ENCODE measurements at places on chromosomes 3 and 15.

DNA sequence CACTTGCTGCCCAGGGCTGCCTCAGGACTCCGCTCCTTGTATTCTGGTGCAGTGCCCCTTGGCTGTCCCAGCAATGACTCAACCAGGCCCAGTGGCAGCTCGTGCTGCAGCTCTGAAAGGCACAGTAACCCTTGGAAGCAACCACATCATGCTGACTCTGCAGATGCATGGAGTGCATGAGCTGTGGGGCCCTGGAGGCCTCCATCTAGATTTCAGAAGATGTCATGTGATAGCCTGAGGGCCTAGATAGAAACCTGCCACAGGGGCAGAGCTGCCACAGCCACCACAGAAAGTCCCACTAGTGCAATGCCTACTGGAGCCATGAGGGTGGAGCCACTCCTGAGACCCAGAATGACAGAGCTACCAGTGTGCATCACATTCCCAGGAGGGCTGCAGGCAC lies 117.1 kb upstream of the SMAD3 start:
- DNase-seq = no peak

DNA sequence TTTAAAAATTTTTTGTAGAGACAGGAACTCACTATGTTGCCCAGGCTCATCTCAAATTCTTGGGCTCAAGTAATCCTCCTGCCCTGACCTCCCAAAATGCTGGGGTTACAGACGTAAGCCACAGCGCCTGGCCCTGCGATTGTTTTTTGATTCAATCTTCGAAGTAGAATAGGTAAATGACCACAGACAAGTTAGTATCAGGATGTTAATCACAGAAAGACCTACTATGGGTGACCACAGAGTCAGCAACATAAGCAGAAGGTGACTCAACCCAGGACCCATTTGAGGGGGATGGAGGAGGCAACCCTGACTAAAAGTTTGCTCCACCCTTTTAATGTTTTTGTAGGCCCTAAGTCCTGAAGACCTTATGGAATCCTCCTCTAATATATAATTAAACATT lies 10.0 kb upstream of the USP3 start:
- DNase-seq = no peak

DNA sequence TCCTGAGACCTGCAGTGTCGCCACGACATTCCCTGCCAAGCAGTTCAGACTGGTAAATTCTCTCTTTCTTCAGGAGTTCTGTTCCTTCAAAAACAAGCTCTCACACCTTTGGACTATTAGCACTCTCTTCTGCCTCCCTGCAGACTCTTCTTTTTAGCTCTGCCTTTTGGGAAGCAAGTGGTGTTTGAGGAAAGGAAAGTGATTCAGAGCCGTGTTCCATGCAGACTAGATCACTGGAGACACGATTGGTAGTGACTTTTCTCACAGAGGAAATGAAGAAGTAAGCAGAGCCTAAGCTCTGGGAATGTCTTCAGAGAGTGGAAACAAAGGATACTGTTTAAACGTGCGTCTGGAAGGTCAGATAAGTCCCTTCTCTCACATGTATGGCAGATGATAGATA lies 270.6 kb upstream of the TPRG1 start:
- no peak for DNase-seq

DNA sequence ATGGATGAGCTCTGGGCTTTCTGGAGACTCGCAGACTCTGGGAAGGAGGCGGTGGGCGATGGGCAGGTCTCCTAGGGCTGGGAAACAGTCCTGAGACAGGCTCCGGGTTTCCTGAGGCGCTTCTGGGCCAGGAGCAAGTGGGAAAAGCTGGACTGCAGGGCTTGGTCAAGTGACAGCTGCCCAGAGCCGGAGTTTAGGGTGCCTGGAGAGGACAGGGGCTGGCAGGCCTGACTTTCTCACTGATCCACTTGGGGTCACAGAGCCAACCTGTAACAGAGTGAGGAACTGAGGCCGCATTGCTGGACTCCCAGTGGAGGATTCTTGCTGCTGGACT lies 107.9 kb downstream of the APBA2 start:
- no peak for DNase-seq

- DNase-seq = no peak
Measured at GRCh38 chr3:114081037-114081436, 24.5 kb downstream of the QTRT2 start.

DNA sequence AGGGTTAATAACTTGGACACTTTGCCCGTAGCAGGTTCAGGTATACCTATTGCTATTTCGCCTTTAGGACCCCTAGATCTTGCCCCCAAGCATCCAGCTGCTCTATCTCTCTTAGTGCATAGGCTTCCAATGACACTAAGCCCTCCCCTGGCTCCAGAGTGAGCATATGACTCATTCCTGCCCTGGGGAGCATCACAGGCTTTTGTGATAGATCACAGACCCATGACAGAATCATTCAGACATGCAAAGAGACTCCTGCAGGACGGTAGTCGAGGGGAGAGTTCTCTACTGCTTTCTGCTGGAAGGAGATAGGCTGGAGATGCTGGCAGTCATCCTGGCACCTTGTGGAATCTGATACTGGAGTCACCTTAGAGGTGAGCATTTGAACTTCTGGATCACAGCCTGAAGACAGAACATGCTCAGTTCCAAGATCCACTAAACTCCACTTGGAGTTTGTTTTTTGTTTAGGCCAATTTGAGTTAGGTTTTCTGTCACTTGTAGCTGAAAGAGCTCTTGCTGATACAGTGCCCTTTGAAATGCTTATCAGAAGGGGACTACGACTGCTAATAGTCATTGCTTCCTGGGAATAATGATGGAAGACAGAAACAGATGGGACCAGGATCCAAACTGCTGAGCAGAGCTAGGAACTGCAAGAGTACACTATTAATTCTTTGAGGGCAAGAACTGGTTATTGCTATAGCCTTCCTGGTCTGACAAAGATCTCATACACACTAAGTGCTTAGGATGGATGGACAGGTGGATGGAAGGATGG lies 11.0 kb downstream of the LYSMD2 start:
- peak; percentile 35 for DNase-seq

DNA sequence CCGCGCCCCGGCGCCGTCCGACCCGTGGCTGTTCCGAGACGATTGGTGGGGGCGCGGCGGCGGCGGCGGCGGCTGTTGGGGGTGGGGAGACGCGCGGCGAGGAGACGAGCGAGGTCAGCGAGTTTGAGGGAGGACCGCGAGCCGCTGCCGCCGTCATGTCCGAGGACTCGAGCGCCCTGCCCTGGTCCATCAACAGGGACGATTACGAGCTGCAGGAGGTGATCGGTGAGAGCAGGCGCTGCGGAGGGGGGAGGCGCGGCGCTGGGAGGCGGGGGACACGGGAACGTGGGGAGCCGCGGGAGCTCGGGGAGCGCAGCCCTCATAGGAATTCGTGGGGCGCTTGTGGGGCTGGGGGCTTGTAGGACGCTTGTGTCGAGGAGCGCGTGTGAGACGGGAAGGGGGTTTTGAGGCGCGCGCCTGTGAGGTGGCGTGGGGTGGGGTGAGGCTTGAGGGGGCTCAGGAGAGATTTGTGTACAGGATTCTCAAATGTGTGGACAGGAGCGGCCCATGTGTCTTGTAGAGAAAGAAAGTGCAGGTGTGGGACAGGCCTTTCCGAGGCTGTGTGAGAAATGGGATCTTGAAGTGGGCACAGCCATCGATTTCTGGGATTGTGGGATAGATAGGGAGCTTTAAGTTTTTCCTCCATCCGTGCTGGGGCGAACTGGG lies 518 bp downstream of the OXSR1 start:
- no peak for DNase-seq

- peak; percentile 78 for DNase-seq
Measured at GRCh38 chr3:169227911-169228310, 435.6 kb downstream of the MECOM start.

- DNase-seq = peak; percentile 52
Measured at GRCh38 chr3:45841420-45841756, 531 bp downstream of the LZTFL1 start.

- DNase-seq = no peak
Measured at GRCh38 chr3:162507397-162507796, 1010.8 kb downstream of the OTOL1 start.

DNA sequence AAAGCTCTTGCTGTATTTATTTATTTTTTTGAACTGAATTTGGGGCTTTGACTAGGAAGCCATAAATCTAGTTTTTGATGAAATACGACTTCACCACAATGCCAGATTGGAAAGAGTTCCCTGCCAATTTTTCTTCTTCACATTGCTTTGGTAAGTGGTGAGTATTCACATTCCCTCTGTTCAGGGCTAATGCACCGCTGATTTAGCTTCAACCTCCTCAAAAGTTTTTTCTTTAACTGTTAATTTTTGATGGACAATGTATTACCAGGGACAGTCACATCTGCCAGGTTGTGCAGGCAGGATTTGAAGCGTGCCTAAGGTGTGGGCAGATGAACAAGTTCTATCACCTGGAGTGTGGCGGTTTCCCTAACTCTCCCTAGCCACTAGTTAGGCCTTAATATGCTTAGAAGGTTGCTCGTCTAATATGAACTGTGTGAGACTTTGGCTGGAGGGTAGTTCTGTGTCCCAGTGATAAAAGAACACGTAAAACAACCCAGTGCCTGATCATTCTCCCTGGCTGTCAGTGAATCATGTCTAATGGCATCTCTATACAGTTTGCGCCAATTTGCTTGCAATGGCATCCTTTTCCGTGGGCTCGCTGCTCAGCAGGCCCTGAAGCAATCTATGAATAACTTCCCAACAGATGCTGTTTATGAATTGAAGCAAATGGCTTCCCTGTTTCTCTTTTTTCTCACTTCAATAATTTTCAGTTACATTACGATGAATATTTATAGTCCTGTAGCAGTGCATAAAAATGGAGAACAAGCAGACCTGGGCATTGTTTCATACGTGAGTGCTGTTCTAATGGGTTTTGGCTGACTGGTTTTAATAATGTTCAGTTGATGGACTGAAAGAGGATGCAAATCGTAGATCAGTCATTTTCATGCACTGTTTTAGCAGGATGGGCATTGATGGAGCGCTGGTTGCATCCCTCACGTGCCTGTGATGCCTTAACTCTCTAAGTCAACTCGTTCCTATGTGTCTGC lies 243.2 kb upstream of the SUCLG2 start:
- no peak for DNase-seq

DNA sequence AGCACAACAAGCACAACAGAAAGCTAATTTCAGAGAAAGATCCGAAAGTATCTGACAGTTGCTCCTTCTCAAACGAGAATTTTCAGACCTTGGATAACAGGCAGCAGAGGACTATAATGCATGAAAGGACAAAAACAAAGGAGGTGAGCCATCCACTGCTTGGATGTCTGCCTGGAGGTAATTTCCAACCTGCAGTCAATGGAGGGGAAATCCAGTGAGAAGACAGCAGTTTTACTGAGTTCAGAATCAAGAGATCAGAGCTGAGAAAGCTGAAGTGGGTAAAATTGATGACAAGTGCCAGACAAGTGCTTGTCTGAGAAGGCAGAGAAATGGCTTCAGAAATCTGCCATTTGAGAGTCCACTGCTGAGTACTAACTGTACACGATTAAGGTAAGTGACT lies 22.1 kb downstream of the UBE3A start:
- DNase-seq = no peak

GRCh38 chr3:143329567-143330211 lies 210.1 kb downstream of the CHST2 start:
- no peak for DNase-seq

- peak; percentile 66 for DNase-seq
Measured at GRCh38 chr3:58068122-58068809, 60.0 kb downstream of the FLNB start.

- DNase-seq = no peak
Measured at GRCh38 chr3:100266531-100266930, 5.7 kb downstream of the TBC1D23 start.

DNA sequence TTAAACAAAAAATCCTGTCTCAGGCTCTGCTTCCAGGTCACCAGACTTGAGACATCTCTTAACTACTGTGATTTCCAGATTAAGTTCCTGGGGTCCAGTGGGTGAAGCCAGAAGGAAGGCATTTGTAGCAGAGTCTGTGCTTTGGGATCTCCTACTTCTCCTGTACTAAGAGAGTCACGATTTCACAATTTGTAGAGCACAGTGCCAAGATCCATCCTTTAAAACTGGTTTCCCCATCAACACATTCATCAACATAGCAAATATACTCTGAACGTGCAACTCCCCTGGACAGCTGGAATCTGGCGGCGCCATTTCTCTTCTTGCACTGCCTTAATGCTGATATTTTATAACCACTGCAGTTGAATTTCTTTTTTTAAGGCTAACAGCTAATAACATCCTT lies 33.2 kb downstream of the CDCP1 start:
- DNase-seq = no peak

DNA sequence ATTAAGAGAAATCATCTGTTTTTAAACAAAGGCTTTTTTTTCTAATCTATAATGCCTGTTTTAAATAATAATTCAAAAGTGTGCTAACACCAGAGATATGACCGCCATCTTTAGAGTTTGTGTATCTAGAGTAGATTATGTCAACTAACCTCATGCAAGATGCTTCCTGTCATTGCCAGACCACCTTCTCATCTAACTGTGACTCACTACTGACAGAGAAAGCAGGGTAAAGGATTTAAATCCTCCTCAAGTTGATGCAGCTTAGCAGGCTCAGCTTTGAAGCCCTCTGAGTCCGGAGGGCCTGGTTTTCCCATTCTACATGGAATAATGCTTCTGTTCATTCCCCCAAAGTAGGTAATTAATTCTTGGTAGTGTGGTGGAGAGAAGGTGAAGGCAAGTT lies 108.5 kb downstream of the ECT2 start:
- no peak for DNase-seq

DNA sequence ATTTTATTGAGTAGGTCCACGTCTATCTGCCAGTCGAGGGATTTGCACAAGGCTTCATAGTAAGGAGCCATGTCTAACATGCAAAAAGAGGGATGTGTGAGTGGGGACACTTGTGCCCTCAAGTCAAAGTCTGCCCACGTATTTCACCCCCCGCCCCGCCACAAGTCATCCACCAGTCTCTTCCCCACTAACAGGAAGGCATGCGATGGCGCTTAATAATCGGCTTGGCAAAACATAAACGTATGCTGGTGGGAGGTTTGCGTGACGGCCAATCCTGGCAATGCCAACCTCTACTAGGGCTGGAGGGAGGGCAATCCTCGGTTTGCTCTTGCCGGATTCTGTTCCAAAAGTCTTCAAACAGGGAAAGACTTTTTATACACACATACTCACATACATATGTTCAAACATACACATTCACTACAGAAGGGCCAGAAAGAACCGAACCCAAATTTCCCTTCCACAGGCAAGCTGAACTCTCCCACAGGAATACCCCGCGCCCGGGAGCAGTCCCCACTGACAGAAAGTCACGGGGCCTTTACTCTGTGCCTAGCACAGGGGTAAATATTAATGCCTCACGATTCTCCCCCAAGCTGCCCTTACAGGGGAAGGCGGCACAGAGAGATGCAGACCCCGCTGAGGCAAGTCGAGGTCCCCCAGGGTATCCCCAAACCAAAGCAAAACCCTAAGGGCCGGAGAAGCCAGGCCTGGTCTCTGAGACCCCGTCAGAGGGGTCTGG lies 675 bp downstream of the PSMD6 start:
- peak; percentile 46 for DNase-seq

Measured in hematopoietic multipotent progenitor cell treated with erythropoietin and hydrocortisone succinate and interleukin-3 and kit ligand, for 6 days (in vitro differentiated cells).